ENCODE measurements at places on chromosomes 2 and 18.

DNA sequence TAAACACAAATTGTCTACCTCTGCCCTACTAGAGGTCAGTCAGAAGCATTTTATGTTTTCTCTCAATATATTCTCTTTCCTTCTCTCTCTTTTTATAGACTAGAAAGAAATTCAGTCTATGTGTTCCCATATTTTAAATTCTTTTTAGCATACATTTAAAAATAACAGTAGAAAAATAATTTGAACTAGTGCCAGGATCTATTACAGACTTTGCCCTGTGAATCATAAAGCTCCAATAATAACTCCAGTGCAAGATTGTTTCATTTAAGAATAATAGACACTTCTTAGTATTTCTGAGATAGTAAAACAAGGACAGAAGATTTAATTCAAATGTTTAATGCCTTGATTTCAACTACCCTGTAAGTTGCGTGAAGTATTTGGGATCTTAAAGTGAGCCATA is 60.1 kb downstream of the ITGB6 start:
- DNase-seq: peak; percentile 38

GRCh38 chr18:12408247-12408869 is 629 bp downstream of the PRELID3A start:
- DNase-seq: peak; percentile 21

DNA sequence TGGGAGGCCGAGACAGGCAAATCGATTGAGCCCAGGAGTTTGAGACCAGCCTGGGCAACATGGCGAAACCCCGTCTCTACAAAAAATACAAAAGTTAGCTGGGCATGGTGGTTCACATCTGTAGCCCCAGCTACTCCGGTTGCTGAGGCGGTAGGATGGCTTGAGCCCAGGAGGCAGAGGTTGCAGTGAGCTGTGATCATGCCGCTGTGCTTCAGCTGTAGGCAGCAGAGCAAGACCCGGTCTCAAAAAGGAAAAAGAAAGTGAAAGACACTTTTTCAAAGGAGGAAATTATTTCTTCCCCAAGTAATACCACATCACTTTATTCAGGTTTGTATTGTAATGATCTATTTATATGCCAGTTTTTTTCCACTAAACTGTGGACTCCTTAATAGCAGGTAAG is 35.7 kb upstream of the TAF4B start:
- no peak for DNase-seq

- peak; percentile 26 for DNase-seq
Observed at GRCh38 chr2:158004126-158004764, 97.4 kb upstream of the UPP2 start.

DNA sequence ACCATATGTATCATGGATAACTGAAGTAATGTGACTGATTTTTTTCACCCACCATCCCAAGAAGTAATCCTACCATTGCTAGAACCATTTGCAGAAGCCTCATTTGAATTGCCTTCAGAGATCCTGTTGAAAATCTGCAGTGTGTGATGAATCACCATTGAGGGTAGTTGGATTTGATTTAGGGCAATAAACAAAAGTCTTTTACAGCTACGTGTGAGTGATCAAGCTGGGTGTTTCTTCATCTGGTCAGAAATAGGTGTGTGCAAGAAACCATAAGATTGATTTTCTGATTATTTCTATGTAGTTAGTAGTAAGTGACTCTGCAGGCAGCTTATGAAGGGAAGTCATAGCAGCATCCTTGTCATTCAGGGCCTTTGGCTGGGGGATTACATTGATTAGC is 159.6 kb downstream of the MGAT5 start:
- DNase-seq: peak; percentile 38

DNA sequence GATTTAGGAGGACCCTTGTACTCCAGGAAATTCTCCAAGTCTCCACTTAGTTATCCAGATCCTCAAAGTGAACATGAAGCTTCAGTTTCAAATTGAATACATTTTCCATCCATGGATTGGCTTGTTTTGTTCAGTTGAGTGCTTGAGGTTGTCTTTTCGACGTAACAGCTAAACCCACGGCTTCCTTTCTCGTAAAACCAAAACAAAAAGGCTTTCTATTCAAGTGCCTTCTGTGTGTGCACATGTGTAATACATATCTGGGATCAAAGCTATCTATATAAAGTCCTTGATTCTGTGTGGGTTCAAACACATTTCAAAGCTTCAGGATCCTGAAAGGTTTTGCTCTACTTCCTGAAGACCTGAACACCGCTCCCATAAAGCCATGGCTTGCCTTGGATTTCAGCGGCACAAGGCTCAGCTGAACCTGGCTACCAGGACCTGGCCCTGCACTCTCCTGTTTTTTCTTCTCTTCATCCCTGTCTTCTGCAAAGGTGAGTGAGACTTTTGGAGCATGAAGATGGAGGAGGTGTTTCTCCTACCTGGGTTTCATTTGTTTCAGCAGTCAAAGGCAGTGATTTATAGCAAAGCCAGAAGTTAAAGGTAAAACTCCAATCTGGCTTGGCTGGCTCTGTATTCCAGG is at the start of gene CTLA4:
Gene CTLA4 (plus strand): TSS at position 211 of the 640 bp plus-strand sequence. CDS start 172 bp downstream, at position 383.
- no peak for DNase-seq

- DNase-seq: no peak
Observed at GRCh38 chr18:39862341-39862740, 2092.7 kb upstream of the PIK3C3 start.

DNA sequence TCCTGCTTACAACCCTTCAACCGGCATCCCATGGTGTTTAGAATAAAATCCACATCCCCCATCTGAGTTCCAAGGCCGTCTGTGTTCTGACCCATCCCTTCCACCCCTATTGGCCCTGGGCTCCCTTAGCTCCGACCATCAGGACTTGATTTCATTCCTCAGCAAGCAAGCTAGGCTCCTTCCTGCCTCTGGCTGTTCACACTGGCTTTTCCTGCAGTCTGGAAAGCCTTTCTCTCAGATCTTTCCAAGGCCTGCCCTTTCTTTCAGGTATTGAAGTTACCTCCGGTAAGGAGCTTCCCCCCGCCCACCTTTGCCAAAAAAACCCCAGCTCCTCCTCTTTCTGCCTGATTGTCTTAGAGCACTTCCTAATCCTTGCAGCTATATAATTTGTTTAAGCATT is 86.8 kb downstream of the CLIP4 start:
- DNase-seq: no peak

DNA sequence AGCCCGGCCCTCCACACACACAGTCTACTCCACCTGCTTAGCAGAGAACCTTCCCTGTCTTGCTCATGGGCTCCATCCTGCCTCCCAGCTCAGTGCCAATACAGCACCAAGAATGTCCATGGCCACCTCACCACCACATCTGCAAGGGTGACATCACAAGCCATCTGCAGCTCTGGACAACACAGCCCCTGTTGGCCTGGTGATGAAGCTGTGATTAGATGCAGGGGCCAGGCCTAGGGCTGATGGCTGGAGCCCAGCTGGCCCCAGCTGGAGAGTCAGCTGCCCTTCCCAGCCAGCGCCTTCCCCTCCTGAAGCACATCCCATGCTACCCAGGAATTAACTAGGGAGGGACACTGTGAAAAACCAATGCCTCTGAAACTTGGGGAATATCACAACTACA is 91.1 kb downstream of the TTC32 start:
- no peak for DNase-seq

GRCh38 chr2:70103531-70104061 is 16.3 kb downstream of the PCBP1 start:
- DNase-seq: no peak

GRCh38 chr18:21099442-21099841 is 12.2 kb downstream of the ROCK1 start:
- DNase-seq: no peak

GRCh38 chr2:106685180-106685897 is 198.2 kb downstream of the CD8B2 start:
- DNase-seq: no peak

DNA sequence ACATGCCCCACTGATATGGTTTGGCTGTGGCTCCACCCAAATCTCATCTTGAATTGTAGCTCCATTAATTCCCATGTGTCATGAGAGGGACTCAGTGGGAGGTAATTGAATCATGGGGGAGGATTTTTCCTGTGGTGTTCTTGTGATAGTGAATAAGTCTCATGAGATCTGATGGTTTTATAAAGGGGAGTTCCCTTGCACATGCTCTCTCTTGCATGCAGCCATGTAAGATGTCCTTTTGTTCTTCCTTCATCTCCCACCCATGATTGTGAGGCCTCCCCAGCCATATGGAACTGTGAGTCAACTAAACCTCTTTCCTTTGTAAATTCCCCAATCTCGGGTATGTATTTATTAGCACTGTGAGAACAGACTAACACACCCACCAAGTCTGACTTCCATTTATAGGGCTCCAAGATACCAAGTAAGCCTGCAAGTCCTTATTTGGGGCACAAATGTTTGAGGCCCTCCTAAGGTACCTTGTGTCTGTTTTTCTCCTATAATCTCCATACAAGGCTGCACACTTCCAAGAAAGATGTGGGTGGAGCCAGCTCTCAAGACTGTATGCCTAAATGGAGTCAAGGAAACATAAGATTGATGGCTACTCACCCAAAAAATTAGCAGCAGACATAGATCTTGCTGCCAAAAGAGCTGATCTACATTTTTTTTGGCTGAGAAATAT is 364.7 kb downstream of the TXNL1 start:
- DNase-seq: peak; percentile 7

DNA sequence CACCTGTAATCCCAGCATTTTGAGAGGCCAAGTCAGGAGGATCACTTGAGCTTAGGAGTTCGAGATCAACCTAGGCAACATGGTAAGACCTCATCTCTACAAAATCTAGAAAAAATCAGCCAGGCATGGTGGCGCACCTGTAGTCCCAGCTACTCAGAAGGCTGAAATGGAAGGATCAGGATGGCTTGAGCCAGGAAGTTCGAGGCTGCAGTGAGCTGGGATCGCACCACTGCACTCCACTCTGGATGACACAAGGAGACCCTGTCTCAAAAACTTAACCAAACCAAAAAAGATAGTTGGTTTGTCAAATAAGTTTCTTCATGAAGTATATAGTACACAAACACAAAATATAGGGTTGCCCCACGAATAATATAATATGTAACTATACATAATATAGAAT is 197.6 kb downstream of the DPP4 start:
- no peak for DNase-seq

DNA sequence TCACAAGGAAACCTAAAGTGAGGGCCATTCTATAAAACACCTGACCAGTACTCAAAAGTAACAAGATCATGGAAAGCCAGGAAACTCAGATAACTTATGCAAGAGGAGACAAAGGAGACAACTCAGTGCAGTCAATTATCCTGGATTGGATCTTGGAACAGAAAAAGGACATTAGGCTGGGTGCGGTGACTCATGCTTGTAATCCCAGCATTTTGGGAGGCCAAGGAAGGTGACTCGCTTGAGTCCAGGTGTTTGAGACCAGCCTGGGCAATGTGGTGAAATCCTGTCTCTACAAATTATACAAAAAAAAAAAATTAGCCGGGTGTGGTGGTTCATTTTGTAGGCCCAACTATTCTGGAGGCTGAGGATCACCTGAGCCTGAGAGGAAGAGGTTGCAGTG is 424.5 kb upstream of the SPRED2 start:
- DNase-seq: no peak

GRCh38 chr2:10405448-10405847 is 42.7 kb downstream of the ODC1 start:
- peak; percentile 84 for DNase-seq

GRCh38 chr2:80058562-80058961 is 246.0 kb downstream of the LRRTM1 start:
- DNase-seq: no peak

GRCh38 chr2:235542733-235543127 is 48.9 kb downstream of the AGAP1 start:
- DNase-seq: no peak

GRCh38 chr2:71807581-71808451 is 339.8 kb downstream of the CYP26B1 start:
- DNase-seq: no peak

GRCh38 chr2:45577441-45577840 is 33.6 kb downstream of the SRBD1 start:
- DNase-seq: peak; percentile 47

GRCh38 chr2:40359811-40360210 is 92.1 kb downstream of the SLC8A1 start:
- peak; percentile 32 for DNase-seq

DNA sequence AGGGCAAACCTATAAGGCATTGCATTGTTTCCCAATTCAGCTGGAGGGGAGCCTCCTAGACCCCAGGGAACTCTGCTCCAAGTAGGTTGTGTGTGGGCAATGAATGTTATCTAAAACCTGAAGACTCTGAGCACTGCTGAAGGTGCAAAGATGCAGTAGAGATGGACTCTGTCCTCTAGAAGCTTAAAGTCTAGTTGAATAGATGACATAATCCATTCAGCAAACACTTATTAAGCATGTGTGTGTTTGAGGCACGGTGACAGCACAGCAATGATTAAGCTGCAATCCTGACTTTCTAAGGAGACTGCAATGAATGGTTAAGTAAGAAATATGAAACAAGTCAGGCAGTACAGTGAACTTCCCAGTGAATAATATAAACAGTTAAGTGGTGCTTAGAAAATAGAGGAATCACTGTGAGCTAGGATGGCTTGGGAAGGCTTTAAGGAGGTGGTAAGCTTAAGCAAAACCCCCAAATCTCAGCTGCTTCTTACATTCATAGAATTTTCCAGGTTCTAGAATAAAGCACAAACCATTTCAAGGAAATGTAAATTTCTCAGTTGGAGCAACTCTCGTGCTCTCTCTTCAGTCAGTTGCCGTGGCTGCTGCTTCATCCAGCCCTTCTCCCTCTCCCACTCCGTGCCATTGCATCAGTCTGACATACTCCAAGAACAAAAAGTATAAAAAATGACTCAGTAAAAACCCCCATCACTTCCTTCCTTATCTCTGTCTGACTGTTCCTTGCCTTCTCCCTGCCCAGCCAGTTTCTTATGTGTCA is 19.1 kb downstream of the MXD1 start:
- peak; percentile 87 for DNase-seq

GRCh38 chr2:55780697-55781096 is 87.1 kb upstream of the PNPT1 start:
- no peak for DNase-seq

- no peak for DNase-seq
Observed at GRCh38 chr2:149261692-149262091, 68.7 kb upstream of the LYPD6 start.

GRCh38 chr2:41042343-41042742 is 590.5 kb upstream of the SLC8A1 start:
- DNase-seq: no peak

DNA sequence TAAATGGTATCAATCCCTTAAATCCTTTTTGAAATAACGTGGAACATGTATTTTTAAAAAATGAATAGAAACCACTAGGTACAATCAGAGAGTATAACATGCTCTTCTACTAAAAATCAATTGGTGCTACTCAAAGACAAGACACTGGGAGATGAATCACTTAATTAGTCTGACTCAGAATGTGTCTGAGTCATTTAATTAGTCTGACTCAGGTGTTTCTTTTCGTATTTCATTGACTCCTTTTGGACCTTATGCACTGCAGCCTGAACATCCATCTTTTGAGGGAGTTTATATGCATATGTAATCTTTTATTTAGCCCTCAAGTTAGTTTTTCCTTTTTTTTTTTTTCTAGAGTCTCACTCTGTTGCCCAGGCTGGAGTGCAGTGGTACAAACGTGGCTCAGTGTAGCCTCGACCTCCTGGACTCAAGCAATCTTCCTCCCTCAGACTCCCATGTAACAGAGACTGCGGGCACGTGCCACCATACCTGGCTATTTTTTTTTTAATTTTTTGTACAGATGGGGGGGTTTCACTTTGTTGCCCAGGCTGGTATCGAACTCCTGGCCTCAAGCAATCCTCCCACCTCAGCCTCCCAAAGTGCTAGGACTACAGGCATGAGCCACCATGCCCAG is 26.5 kb downstream of the PPP4R3B start:
- DNase-seq: peak; percentile 85

GRCh38 chr2:177320596-177320995 is 56.1 kb upstream of the NFE2L2 start:
- DNase-seq: no peak

- no peak for DNase-seq
Observed at GRCh38 chr2:39546937-39547336, 109.9 kb upstream of the MAP4K3 start.

Data from fibroblast of skin of right quadriceps (primary cell).